HT1080 (cell line): ENCODE measurements at places on chromosomes 3 and 15. TPM values are rescaled to one million over a fixed set of nuclear protein-coding genes. Genes with fewer than 3 reads are reported as not detected.

The SERINC4 gene
- 0.13 and 0.18 TPM in 2 replicates for total RNA-seq

The ITPR1 gene
- total RNA-seq = 16.7 and 19.3 TPM in 2 replicates

The OCA2 gene
- not detected in 2 replicates for total RNA-seq

The CLDN11 gene
- 0.23 TPM in 1 of 2 replicates, not detected in the other for total RNA-seq

The NPTN gene
- total RNA-seq = 107 and 118 TPM in 2 replicates

The CHRFAM7A gene
- 3.9 and 5.1 TPM in 2 replicates for total RNA-seq

The DALRD3 gene
- 51.6 and 64.6 TPM in 2 replicates for total RNA-seq

The MST1R gene
- 1.2 TPM in 2 replicates for total RNA-seq

- no peak for DNase-seq
These were observed 57.9 kb upstream of the PPP2R3A start for GRCh38 chr3:135907422-135908165.

DNA sequence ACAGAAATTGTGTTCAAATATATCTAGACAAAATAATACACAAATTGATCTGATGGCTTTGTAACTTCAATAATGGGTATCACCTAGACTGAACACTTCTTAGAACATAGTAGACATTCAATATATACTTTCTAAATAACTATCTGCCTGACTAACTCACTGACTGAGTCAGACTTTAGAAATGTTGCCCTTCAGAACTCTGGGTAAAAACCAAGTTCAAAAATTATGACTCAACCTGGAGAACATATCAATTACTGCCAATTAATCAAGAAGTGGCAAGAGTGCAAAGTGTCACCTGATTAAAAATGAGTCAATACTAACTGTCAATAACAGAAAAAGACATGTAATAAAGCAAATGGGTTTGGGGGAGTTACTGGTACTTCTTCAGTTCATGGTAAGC, 144.6 kb upstream of the TMCO5A start:
- peak; percentile 83 for DNase-seq

DNA sequence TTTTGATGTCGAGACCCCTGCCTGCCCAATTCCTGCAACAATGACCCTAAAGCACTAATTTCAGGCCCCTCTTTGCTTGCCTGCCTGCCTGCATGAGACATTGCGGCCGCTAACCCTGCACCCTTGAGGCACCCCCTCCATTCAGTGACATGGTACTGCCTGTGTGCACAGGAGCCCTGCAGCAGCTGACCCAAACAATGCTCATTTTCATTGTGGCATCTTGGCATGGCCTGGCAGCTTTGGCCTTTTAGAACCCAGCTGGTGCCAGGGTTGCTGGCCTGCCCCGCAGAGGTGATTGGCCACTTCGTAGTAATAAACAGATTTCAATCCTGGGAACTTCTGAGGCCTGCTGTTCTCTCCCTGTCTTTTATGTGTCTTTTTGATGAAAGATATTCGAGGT, 33.8 kb downstream of the SLCO3A1 start:
- DNase-seq = no peak

DNA sequence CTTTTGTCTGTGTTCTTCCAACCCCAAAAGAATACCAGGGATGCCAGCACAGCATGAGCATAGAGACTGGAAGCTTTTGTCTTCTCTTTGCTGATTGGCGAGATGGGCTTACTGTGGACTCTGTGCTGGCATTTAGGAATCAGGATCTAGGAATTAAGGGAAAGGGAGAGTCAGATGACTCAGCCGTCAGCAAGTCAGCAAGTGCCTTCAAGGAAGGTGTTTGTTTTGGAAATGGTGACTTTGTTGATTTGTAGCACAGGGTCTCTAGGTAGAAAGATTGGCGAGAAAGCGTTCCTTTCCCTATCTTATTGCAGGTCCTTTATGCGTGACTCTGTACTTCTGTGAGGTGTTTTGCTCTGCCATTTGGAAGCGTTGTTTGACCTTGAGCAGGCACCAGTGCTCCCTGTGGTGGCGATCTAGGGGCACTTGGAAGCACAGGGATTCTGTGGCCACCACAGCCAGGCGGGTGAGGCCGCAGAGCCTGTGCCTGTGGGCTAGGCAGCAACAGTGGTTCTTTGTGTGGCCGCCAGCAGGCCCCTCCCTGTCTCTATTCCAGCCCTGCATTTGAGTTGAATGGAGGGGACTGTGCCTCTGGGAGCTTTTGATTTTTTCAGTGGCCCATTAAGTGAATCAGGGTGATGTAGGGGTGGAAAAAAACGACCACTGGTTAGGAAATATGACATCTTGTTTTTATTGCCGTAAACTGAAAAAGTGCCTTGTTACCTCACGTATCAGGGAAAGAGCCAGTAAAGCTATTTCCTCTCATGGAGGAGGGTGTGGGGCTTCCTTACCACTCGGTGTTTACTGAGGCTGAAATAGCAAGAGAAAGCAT, 19.0 kb downstream of the FAN1 start:
- DNase-seq = peak; percentile 23

GRCh38 chr3:100023150-100023549, 91.2 kb downstream of the FILIP1L start:
- DNase-seq = no peak

DNA sequence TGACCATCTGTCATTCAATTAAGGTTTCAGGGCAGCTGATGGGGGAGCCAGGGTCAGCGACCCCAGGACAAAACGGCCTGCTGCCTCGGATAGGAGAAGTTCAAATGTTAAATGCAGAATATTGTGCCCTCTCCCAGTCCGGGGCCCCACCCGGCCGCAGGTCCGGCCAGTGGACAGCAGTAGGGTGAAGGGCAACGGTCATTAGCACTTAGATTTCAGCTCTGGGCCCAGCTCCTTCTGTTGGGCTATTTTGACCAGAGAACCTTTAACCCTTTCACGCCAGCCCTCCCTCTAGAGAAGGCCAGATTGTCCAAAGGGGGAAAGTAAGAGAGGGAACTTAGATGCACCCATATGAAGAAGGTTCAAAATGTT, 16.1 kb upstream of the ONECUT1 start:
- no peak for DNase-seq

DNA sequence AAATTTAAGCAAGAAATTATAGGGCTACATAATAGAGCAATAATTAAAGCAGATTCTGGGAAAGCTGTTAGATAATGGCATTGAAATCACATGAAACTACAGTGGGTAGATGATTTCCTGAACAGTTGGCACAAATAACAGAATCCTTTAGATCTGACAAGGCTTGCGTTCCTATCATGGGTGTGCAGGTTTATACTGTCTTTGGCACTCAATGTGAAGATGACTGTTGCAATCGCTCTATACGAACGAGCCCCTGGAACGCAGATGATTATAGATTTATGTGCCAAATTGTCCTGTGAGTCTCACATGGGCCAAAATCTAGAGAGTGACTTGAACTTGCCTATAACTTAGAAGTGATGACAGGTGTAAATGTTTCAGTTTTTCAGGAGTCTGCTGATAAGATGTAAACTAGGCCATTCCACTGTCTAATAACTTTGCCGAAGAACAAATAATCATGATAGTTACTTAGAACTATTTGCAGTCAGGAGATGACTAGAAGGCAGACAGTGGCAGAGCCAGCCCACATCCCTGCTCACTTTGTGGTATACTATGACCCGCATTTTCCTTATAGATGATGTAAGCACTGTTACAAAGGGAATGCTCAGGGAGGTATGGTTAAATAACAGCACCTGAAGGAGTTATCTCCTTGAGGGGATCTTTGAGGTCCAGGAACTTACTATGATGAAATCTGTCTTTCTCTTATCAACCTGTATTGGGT, 30.5 kb upstream of the TRPC1 start:
- no peak for DNase-seq
